ENCODE measurements at places on chromosomes 4 and X. TPM values are rescaled to one million over a fixed set of nuclear protein-coding genes. Genes with fewer than 3 reads are reported as not detected.

HPRT1 gene
- total RNA-seq: 111 TPM

LPAR4 gene
- total RNA-seq: not detected

LGI2 gene
- not detected for total RNA-seq

NIPAL1 gene
- 2.9 TPM for total RNA-seq

NWD2 gene
- not detected for total RNA-seq

STARD8 gene
- 0.50 TPM for total RNA-seq

FREM3 gene
- total RNA-seq: not detected

NAP1L2 gene
- 2.4 TPM for total RNA-seq

CSAG3 gene
- total RNA-seq: not detected

ACE2 gene
- total RNA-seq: 0.10 TPM

SMIM31 gene
- total RNA-seq: not detected

PTCHD1 gene
- total RNA-seq: not detected

FRMD7 gene
- not detected for total RNA-seq

ASB9 gene
- total RNA-seq: 0.54 TPM

RENBP gene
- total RNA-seq: 15.7 TPM

AKAP14 gene
- total RNA-seq: not detected

Data from activated naive CD8-positive, alpha-beta T cell treated with anti-CD3 and anti-CD28 coated beads for 36 hours (primary cell).